ENCODE measurements at places on chromosomes 12 and 14. TPM values are rescaled to one million over a fixed set of nuclear protein-coding genes. Genes with fewer than 3 reads are reported as not detected.

DNA sequence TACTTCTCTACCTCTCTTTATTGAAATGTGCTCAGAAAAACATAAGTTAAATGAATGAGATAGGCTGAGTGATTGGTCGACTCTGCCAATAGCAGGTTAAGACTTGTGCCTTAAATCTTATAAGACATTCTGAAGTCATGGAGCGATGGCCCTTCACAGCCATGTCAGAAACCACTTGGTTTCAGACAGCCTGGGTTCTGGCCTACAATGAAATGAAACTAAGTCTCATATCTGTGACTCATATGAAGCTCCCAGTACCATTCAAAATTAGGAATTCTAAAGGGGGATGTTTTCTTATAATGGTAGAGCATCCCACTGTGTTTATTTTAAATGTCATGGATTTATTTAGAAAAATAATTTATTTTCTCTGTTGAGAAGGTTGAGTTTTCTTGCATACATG, 42.6 kb downstream of the PLXNC1 start:
- no peak for DNase-seq
- H3K27me3 ChIP-seq = peaks cover 14% of the 10 kb centered on the region
- H3K27ac ChIP-seq = no peak overlapping the region
- H3K4me1 ChIP-seq = no peaks in the 10 kb centered on the region
- H3K4me3 ChIP-seq = no peak overlapping the region
- peaks cover 9% of the 10 kb centered on the region for H3K36me3 ChIP-seq

- H3K4me3 ChIP-seq = no peak overlapping the region
- H3K27ac ChIP-seq = no peak overlapping the region
- H3K27me3 ChIP-seq = peaks cover 7% of the 10 kb centered on the region
- H3K4me1 ChIP-seq = no peaks in the 10 kb centered on the region
Measured at GRCh38 chr12:129966146-129966995, 62.5 kb upstream of the TMEM132D start.

DNA sequence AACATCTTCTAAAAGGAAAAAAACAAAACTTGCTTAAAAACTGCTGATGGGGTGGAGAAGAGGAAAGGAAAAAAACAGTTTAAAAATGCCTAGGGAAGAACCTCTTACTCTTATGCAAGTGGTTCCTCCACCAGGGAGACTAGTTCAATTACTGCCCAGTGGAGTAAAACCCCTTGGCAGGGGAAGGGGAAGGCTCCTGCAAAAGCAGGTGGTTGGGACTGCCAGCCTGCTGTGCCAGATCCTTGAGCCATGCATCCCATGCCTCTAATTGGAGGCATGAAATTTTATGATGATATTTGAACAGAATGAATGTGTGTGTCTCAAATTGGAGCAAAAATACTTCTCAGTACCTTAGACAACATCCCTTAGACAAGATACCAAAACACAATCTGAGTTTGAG, 118.8 kb downstream of the FSCB start:
- no peak for DNase-seq
- peaks cover 5% of the 10 kb centered on the region for H3K36me3 ChIP-seq
- no peak overlapping the region for H3K4me3 ChIP-seq
- H3K27me3 ChIP-seq = peaks cover 3% of the 10 kb centered on the region
- H3K27ac ChIP-seq = no peak overlapping the region
- peaks cover 7% of the 10 kb centered on the region for H3K4me1 ChIP-seq

- peaks cover 10% of the 10 kb centered on the region for H3K4me1 ChIP-seq
- H3K27ac ChIP-seq = no peak overlapping the region
- H3K27me3 ChIP-seq = peaks cover 11% of the 10 kb centered on the region
- DNase-seq = no peak
- peaks cover 3% of the 10 kb centered on the region for H3K36me3 ChIP-seq
Measured at GRCh38 chr12:39441189-39441962, 1.5 kb downstream of the KIF21A start.

GRCh38 chr12:124194264-124194892, 100.5 kb upstream of the RFLNA start:
- no peaks in the 10 kb centered on the region for H3K36me3 ChIP-seq
- H3K4me1 ChIP-seq = peaks cover 6% of the 10 kb centered on the region
- H3K4me3 ChIP-seq = no peak overlapping the region
- H3K27me3 ChIP-seq = peaks cover 1% of the 10 kb centered on the region
- DNase-seq = no peak
- H3K27ac ChIP-seq = no peak overlapping the region

GRCh38 chr12:103840462-103840875, 565 bp downstream of the NT5DC3 start:
- H3K27ac ChIP-seq = no peak overlapping the region
- H3K4me1 ChIP-seq = peaks cover 3% of the 10 kb centered on the region
- H3K36me3 ChIP-seq = no peaks in the 10 kb centered on the region
- peak overlapping the region; percentile 80 for H3K4me3 ChIP-seq

DNA sequence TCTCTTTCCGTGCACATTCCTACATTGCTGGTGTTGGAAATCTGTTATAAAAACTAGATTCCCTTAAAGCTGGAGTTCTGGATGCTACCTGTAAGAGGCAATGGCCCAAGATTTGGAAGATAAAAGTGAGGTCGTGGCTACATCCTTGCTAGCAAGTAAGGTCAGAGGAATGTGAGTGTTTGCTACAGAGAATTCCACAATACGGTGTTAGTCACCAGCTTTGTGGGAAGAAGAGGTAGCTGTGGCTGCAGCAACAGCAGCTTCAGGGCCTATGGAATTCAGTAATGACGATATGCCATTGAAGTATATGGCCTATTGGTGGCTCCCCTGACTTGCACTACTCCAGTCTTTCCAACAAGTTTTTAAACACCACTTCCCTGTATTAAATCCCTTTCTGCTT, 227.7 kb upstream of the TMEM260 start:
- DNase-seq = no peak
- H3K27ac ChIP-seq = no peak overlapping the region
- peaks cover 5% of the 10 kb centered on the region for H3K4me1 ChIP-seq
- H3K36me3 ChIP-seq = no peaks in the 10 kb centered on the region

DNA sequence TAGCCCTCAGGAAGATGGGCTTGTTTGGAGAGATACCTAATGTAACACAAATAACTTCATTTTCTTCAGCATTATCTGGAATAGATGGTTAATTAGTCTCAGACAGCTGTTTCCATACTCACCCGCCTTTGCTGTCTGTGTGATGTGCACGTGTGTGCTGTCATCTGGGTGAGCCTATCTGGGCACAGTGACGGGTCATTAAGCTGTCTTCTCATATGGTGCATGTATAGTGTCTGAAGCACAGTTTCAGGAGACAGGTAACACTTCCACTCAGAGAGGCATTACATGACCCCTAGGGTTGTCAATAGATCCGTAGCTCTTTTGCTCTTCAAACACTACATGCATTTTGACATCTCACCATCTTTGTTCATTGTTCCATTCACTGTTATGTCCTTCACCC, 493.3 kb downstream of the APAF1 start:
- H3K27me3 ChIP-seq = peaks cover 1% of the 10 kb centered on the region
- DNase-seq = no peak
- no peaks in the 10 kb centered on the region for H3K36me3 ChIP-seq

DNA sequence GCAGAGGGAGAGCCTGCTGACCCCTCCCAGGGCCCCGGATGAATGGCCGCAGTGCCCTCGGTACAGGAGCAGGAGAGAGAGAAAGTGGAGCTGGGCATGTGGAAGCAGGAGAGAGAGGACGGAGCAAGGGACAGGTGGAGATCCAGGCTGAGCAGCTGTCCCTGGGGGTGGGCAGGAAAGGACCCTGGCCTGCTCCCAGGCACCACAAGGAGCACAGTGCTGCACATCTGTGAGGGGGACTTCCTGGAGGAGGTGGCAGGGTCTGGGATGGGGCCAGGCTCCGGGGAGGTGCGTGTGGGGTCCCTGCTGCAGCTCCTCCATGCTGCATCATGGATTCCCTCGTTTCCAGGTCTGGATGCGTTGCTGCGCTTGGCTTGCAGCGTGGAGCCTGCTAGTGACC, 13.0 kb upstream of the DLK1 start:
- no peak overlapping the region for H3K4me3 ChIP-seq
- H3K4me1 ChIP-seq = peaks cover 28% of the 10 kb centered on the region
- H3K36me3 ChIP-seq = peaks cover 10% of the 10 kb centered on the region
- no peak for DNase-seq
- H3K27ac ChIP-seq = no peak overlapping the region

DNA sequence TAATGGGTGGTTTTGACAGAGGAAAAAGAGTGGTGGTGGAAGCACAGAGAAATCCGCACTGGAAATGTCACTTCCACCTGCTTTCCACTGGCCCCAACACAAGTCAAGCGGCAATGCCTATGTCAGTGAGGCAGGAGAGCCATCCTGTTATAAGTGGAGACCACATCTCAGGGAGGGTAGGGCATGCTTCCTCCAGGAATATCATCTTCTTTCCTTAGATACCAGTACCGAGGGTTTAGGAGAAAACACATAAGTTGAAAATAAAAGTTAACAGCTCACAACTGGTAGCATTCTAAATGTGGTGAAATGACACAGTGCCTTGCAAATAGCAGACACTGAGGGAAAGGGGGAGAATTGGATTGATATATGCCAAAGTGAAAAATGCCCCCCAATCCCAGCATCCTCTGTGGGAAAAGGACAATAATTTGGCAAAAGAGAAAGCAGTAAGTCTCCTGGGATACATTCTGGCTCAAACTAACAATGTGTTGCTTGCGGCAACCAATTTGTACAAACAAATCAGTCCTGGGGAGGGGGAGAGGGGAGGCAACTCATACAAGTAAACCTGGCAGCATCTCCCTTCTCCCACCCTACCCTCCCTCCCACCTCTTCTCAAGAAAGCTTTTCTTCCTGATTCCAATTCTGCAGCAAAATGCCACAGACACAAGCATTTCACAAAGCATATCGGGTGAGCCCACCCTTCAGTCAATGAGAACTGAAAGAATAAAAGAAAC, 57.1 kb downstream of the STON2 start:
- DNase-seq = no peak
- H3K4me3 ChIP-seq = no peak overlapping the region
- no peaks in the 10 kb centered on the region for H3K36me3 ChIP-seq
- no peaks in the 10 kb centered on the region for H3K4me1 ChIP-seq

DNA sequence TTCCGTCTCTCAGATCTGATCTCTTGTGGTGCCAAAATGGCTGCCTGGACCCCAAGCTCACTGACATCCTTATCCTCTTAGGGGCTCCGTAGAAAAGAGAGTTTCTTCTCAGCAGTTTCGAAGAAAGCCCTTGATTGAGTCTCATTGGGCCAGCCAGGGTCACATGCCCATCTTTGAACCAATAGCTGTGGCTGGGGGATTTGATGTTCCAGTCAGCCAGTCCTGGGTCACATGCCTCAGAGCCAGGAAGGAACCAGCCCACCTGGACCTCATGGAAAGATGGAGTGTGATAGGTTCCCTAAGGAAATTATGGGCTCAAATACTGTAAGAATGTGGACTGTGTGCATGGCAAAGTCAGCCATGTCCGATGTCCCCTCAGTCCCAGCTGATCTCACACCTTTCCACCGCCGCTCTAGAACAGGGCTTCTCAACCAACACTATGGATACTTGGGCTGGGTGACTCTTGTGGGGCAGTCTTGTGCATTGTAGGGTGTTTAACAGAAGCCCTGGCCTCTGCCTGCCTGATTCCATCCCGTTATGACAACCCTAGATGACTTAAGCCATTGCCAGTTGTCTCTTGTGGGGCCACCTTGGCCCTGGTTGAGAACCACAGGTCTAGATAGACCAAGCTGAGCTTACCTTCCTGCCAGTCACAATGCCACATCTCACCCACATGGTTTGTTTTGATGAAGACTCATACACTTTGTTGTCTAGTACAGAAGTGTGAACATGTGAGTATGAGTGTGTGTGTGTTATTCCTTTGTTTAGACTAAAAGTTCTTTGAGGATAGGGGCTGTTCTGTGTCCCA, 163.9 kb downstream of the ADGRD1 start:
- no peaks in the 10 kb centered on the region for H3K4me1 ChIP-seq
- peaks cover 3% of the 10 kb centered on the region for H3K27me3 ChIP-seq
- H3K36me3 ChIP-seq = no peaks in the 10 kb centered on the region
- H3K27ac ChIP-seq = no peak overlapping the region
- no peak overlapping the region for H3K4me3 ChIP-seq

Gene CLEC9A
- total RNA-seq = not detected

Gene LGMN
- total RNA-seq = 97.6 TPM

Gene GPD1
- total RNA-seq = not detected

Gene KRT77
- not detected for total RNA-seq
